ENCODE measurements at places on chromosomes 6 and 20.

- no peak for DNase-seq
Observed at GRCh38 chr6:32608362-32608761, 18.7 kb upstream of the HLA-DRB1 start.

GRCh38 chr6:157151989-157152388, 171.3 kb downstream of the TMEM242 start:
- no peak for DNase-seq

- no peak for DNase-seq
Observed at GRCh38 chr6:44327096-44327495, 13.9 kb upstream of the AARS2 start.

GRCh38 chr20:50735813-50736212, 4.4 kb downstream of the PARD6B start:
- DNase-seq: no peak

DNA sequence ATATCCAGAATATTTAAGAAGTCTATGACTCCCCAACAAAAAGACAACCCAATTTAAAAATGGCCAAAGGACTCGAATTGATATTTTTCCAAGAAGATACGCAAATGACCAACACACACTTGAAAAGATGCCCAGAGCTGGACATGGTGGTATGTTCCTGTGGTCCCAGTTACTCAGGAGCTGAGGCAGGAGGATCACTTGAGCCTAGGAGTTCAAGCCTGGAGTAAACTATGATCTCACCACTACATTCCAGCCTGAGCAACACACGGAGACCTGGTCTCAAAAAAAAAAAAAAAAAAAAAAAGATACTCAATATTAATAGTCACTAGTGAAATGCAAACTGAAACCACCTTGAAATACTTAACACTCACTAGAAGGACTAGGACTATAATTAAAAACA, 12.2 kb upstream of the ARMC2 start:
- no peak for DNase-seq

DNA sequence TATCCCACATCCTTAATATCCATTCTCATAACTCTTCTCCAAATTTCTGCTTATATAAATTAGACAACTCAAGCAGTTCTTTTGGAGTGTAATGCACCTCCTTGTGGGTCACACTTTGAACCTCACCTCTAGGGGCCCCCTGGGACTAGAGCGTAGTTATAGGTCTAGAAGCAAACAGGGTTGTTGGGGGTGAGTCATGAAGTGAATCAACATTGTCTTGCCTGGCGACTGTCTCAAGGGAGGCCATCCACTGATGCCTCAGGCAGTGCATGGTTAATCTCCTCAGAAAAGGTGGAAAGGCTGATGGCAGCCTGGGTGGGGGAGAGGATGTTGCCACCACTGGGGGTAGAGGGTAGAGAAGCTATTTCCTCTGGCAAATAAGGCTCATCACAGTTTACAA, 129.1 kb downstream of the TNFRSF21 start:
- no peak for DNase-seq

GRCh38 chr6:163455552-163455951, 41.0 kb downstream of the QKI start:
- no peak for DNase-seq

DNA sequence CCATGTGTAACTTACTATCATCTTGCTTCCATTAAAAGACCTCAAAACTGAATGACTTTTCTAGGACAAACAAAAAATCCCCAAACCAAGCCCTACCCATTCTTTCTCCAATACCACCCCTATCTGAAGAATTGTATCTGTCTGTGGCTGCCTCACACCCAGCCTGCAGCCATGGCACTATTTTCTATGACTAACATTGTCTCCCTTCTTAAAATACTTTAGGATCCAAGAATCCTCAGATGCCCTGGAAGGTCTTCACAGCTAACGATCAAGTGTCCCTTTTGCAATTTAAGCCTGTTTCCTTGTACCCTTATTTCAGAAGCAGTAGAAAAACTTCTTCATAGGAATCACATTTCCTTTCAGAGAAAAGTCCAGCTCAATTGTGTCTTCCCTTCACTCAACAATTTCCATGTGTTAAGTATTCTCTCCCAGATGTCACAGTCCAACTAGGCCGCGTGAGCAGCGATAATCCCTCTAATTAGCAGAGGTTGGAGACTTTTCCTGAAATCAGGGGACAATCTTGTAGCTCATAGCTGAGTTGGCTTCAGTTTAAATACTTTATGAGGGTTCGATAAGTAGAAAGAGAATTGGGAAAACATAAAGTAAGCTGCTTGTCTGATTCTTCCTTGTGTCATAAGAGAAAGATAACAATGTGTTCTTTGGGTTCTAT, 5.2 kb upstream of the MEP1A start:
- no peak for DNase-seq

DNA sequence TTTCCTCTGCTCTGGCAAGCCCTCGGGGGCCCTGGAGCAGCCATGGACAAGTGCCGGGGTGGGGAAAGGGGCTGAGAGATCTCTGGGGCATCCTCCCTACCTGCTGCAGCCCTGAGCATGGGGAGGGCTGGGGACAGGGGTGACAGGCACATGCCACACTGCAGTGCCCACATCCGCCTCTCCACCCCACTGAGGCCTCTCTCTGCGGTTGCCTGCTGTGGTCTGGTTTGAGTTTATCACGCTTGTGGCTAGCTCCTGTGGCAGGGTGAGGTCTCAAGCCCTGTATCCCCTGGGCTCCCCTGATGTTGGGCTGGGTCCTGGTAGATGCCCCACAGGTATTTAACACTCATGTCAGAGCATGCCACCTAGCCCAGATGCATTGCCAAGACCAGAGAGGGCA, 52.9 kb upstream of the MLN start:
- no peak for DNase-seq

- no peak for DNase-seq
Observed at GRCh38 chr6:49988900-49989299, 19.5 kb upstream of the DEFB113 start.

DNA sequence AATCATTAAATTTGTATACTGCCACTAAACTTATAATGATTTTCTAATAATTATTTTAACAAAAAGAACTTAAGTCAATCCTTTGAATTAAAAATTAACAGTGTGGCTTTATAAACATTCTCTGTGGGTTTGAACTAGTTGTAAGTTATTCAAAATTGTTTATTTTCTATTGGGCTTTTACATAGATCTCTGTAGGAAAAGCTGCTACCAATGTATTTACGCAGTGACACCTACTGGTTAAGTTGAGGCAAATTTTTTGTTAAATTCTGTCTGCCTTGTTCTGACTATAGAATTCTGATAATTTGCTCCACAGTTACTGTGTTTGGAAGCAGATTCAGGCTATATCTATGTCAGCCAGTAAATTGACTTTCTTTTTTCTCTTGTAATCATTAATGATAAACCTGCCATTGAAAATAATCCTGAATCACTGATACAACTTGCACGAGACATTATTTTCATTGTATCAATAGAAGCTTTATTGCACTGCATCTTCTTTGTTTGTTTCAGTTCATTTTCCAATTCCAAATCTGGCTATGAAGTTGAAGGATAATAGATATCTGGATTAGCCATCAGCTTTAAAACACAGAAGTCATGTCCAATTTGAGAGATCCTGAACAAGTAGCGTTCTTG, 66.0 kb upstream of the UTRN start:
- no peak for DNase-seq

GRCh38 chr20:23147647-23147963, 61.5 kb upstream of the CD93 start:
- DNase-seq: no peak

DNA sequence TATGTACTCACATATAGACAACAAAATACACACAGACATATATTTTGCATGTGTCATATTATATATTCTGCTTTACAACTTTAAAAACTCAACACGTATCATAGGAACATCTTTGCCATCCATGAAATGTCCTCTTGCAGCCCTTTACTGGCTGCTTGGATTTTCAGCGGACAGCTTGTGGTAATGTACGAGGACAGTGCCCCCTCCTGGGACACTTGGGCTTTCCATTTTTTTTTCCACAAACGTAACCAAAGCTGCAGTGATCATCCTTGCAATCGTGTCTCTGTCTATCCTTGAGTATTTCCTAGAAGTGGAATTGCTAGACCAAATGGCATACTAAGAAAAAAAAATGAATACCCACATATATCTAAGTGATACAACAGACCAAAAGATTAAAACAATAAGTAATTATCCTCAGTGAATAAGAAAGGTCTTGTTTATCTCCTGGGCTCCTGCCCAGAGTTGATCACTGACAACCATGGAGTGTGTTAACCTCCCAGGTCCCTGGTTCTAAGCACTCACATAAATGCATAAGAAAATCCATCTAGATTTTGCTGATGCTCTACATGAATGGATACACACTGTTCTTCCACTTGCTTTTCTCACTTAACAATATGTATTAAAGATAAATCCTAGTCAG, 18.1 kb downstream of the BPI start:
- DNase-seq: no peak

DNA sequence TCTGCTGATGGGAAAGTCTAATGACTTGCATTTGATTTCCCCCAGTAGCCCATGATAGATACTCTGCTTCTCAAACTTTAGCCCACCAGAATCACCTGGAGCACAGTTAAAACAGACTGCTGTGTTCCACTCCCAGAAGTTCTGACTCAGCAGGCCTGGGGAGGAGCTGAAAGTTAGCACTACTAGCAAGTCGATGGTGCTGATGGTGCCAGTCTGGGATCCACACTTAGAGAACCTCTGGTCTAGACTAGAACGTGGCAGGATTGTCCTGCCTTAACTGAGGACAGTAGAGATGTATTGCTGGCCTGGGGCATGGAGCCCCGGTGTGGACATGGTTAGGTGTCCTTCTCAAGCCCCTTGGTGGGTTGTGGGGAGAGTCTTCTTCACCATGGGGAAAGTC, 8.7 kb downstream of the TOX2 start:
- no peak for DNase-seq

DNA sequence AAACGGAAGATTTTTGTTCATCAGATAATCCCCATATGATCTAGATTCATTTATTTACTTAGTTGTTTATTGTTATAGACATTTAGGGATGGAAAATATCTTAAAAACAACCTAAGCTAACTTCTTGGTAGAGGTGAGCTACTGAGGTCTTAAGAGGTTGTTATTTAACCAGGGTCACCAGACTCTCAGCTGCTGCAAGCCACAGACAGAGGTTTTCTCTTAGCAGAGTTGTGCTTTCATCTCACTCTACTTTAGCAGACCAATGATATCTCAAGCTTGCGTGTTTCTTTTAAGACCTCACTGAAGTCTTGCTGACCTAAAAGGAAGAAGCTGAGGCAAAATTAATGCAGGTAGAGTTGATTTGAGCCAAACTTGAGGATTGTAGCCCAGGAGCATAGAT, 43.6 kb downstream of the NCOA7 start:
- no peak for DNase-seq

- DNase-seq: no peak
Observed at GRCh38 chr6:140436023-140436811, 1061.8 kb upstream of the CITED2 start.

- DNase-seq: no peak
Observed at GRCh38 chr6:170383466-170384035, 77.0 kb downstream of the FAM120B start.

DNA sequence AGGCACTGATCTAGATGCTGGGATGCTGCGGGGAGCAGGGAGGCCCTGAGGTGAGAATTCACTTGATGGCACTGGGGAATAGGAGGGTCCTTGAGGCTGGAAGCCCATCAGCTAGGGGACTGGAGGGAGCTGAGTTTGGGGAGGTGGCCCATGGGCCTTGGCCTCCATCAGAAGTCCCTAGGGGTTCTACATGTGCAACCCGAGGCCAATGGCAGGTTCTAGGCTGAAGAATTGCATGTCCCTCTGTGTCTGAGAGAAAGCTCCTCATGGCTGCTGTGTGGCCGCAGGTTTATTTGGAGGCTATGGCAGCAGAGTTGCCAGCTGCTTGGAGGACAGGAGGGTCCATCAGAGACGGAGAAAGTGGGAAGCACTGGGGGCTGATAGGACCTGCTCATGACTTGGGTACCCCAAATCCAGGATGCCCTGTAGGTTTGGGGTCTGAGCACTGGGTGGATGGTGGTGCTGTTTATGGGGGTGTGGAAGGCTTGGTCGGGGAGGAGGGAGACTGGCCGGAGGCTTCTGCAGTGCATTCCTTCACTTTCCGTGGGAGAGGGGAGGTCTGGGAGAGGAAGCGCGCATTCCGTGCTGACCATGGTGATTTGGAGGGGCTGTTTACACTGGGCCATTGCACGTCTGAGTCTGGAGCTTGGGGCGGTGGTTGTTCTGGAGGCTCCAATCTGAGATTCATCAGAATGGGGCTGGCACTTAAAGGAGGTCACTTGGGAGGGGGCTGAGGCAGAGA, 24.8 kb upstream of the PHACTR3 start:
- no peak for DNase-seq

DNA sequence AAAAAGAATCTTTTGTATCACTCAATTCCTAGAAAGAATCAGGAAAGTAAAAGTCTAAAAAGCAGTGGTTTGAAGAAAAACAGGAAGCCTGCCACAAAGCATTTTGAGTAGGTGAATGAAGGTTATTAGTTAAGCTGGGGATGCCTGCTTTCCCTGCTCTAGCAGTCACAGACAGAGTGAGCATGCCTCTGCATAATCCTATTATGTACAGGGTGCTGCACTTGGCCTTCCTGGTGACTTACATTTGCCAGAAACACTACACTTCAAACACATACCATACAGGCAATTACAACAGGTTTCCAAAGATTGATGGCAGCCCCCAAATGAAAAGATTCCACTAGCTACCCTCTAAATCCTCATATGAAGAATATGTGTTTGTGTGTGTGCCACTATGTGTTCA, 130.8 kb downstream of the TPBG start:
- no peak for DNase-seq

GRCh38 chr6:111176760-111177099, 89.4 kb downstream of the SLC16A10 start:
- DNase-seq: no peak

DNA sequence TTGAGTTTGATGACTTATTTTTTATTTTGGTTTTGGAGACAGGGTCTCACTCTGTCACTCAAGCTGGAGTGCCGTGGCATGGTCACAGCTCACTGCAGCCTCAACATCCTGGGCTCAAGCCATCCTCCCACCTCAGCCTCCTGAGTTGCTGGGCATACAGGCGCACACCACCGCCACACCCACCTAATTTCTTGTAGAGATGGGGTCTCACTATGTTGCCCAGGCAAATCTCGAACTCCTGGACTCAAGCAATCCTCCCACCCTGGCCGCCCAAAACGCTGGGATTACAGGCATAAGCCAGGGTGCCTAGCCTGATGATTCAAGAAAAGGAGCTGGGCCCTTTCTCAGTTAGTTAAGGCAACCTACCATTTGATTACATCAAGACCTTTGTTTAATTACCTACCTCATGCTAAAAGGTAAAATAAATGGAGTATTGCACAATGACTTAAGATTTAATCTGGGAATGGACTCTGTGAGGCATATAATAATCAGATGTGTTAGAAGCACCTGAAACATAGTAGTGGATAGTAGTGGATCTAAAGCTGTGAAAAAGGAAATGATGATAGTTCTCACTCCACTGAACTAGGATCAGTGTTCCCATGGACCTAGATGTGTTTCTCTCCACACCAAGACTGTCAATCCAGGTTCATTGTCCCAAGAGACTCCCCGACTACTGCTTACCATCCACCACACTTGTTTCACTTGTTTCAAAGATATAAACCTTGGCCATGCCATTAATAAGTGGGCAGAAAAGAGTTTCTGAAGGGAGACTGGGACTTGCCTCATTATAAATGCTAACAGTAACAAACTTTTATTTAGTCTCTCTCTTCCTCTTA, 2.1 kb downstream of the TNFRSF21 start:
- no peak for DNase-seq

All from psoas muscle (tissue), 8 donors.